Stimulated activated CD8-positive, alpha-beta memory T cell treated with anti-CD3 and anti-CD28 coated beads, Interleukin-4, amount 100 ng/mL, for 1 hour (primary cell): ENCODE measurements at places on chromosomes 4 and X.

DNA sequence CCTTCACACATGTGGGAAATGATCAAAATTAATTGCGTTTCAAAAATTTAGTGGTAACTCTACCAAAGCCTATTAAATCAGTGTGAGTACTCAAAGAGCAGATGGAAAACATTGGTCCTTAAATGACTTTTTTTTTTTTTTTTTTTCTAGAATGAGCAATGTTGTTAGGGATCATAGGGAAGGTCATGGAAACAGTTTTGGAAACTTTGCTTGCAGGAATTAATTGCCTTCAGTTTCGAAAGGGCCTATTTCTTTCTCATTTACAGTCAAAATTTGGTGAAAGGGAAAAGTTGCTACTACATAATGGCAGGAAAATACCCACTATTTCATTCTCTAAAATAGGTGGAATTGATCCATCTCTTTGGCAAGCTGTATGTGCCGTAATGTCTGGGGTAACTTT, 160.9 kb downstream of the RTL9 start:
- no peak for DNase-seq

DNA sequence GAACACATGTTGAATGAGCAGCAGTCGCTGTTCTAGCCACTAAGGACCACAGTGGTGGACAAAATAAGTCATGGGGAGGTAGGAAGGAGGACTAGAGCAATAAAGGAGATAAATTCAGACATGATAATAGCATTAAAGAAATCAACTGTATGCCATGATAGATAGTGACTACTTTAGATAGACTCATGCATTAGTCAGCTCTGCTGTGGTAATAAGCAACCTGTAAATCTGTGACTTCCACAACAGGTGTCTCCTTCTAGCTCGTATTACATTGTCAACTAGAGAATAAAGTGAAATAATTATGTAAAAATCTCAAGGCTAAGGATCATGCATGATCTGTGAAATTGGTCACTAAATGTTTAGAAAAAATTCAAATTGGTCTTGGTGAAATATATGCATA, 77.9 kb downstream of the WWC2 start:
- no peak for DNase-seq

- no peak for DNase-seq
These were observed 51.1 kb downstream of the GPC4 start for GRCh38 chrX:133364196-133364595.

GRCh38 chr4:181502611-181503010, 740.6 kb upstream of the TENM3 start:
- DNase-seq: no peak

GRCh38 chr4:145283909-145284308, 103.5 kb upstream of the OTUD4 start:
- DNase-seq: no peak
